Breast epithelium (tissue), 4 donors: ENCODE measurements at places on chromosomes 7 and 10. TPM values are rescaled to one million over a fixed set of nuclear protein-coding genes. Genes with fewer than 3 reads are reported as not detected.

DNA sequence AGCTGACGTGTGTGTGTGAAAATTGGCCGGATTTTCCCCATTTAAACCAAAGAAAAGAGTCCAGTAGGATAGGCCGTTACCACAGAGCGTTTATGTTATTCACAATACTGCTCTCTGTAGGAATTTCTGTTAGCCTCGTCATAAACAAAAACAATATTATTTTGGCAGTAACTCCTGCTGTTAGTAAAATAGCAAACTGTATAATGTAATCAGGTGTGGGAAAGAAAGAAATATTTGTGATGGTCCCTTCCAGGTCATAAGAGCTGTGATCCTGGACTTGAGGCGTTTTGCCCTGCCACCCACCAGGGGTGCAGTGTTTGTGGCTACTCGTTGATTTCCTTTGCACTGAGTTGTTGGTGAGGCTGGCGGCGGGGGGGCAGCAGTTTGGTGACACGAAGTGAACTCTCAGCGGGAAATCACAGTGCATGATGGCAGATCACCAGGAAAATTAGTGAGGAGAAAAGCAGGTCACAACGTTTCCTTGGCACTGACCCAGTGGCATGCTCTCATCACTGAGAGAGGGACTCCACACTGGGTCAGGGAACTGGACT, 2.8 kb downstream of the EEPD1 start:
- peak overlapping the region; percentile 10 for H3K27ac ChIP-seq
- peak; percentile 57 for DNase-seq
- H3K36me3 ChIP-seq: no peaks in the 10 kb centered on the region
- H3K4me3 ChIP-seq: peak overlapping the region; percentile 65
- peaks cover 12% of the 10 kb centered on the region for H3K4me1 ChIP-seq

- H3K4me3 ChIP-seq: no peak overlapping the region
- DNase-seq: no peak
- peaks cover 7% of the 10 kb centered on the region for H3K4me1 ChIP-seq
- H3K27me3 ChIP-seq: no peaks in the 10 kb centered on the region
- no peak overlapping the region for H3K27ac ChIP-seq
- H3K36me3 ChIP-seq: no peaks in the 10 kb centered on the region
Observed at GRCh38 chr10:98215373-98215772, 52.6 kb downstream of the LOXL4 start.

DNA sequence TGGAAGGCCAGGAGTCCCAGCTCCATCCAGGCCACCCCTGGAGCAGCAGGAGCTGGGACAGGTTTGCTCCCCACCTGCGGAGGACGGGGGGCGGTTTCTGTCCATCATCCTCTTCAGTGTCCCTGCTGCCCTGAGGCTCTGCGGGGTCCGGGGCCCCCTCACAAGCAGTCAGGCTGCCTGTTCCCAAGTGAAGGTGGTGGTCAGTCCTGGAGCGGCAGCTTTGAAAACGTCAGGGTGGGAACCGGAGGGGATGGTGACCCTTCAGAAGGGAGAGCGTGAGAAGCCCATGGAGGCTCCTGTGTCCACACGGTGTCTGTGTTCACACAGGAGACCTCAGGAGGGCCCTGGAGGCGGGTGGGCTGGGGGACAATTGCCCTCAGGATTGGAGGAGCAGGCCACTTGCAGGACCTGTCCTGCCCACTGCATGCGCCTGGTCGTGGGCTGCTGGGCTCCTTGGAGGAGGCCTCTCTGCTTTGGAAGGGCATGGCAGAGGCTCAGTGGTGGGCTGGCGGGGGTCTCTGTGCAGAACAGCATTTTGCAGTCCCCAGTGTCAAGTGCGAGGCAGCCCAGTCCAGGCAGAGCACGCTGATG, 49.3 kb upstream of the INPP5A start:
- no peaks in the 10 kb centered on the region for H3K27me3 ChIP-seq
- no peaks in the 10 kb centered on the region for H3K4me1 ChIP-seq
- no peaks in the 10 kb centered on the region for H3K36me3 ChIP-seq
- DNase-seq: no peak

GIMAP2 gene
- 9.2 TPM for total RNA-seq

- no peaks in the 10 kb centered on the region for H3K27me3 ChIP-seq
- H3K4me1 ChIP-seq: no peaks in the 10 kb centered on the region
- H3K4me3 ChIP-seq: no peak overlapping the region
- DNase-seq: no peak
- H3K36me3 ChIP-seq: no peaks in the 10 kb centered on the region
- H3K27ac ChIP-seq: peak overlapping the region; percentile 7
Observed at GRCh38 chr7:101718363-101719122, 89.4 kb upstream of the MYL10 start.

GRCh38 chr10:31709028-31709427, 219.6 kb downstream of the ARHGAP12 start:
- H3K4me1 ChIP-seq: peaks cover 6% of the 10 kb centered on the region
- no peak overlapping the region for H3K4me3 ChIP-seq
- DNase-seq: no peak
- peak overlapping the region; percentile 91 for H3K27ac ChIP-seq
- no peaks in the 10 kb centered on the region for H3K36me3 ChIP-seq
- no peaks in the 10 kb centered on the region for H3K27me3 ChIP-seq

- H3K27me3 ChIP-seq: no peaks in the 10 kb centered on the region
- H3K36me3 ChIP-seq: no peaks in the 10 kb centered on the region
- no peak for DNase-seq
Observed at GRCh38 chr7:43458330-43459018, 124.4 kb upstream of the STK17A start.

SPDYE2B gene
- total RNA-seq: not detected

- no peaks in the 10 kb centered on the region for H3K27me3 ChIP-seq
- no peak overlapping the region for H3K4me3 ChIP-seq
- H3K27ac ChIP-seq: no peak overlapping the region
Observed at GRCh38 chr7:116713918-116714317, 41.9 kb downstream of the MET start.

GRCh38 chr7:41705109-41705901, 2.4 kb upstream of the INHBA start:
- peak overlapping the region; percentile 48 for H3K4me3 ChIP-seq
- peak; percentile 84 for DNase-seq
- peaks cover 3% of the 10 kb centered on the region for H3K4me1 ChIP-seq
- H3K36me3 ChIP-seq: no peaks in the 10 kb centered on the region

DNA sequence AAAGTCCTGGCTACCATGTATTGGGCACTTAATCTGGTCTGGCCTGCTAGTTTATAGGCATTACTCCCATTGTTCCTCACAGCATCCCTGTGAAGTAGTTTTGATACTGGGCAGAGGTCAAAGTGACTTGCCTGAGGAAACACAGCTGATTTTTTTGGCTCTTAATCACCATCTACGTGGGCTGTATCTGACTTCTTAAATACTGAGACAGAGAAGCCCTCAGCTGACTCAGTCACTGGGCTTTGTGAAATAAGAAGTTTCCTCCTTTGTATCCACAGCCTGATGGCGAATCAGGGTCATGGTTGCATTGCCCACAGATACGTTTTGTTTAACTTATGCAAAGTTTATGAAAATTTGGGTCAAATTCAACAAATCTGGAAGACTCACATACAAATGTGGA, 13.2 kb downstream of the TACR2 start:
- H3K4me3 ChIP-seq: no peak overlapping the region
- no peaks in the 10 kb centered on the region for H3K27me3 ChIP-seq
- H3K4me1 ChIP-seq: no peaks in the 10 kb centered on the region
- DNase-seq: no peak
- no peak overlapping the region for H3K27ac ChIP-seq
- peaks cover 8% of the 10 kb centered on the region for H3K36me3 ChIP-seq

GRCh38 chr10:44689368-44689767, 221.8 kb upstream of the TMEM72 start:
- no peak overlapping the region for H3K4me3 ChIP-seq
- H3K36me3 ChIP-seq: no peaks in the 10 kb centered on the region
- no peaks in the 10 kb centered on the region for H3K4me1 ChIP-seq
- no peak for DNase-seq
- no peaks in the 10 kb centered on the region for H3K27me3 ChIP-seq

ARL5B gene
- 7.8 TPM for total RNA-seq
